Activated CD8-positive, alpha-beta memory T cell treated with anti-CD3 and anti-CD28 coated beads, Interleukin-2, amount 10 ng/mL, durations not matched to agents 7 days and 5 days (primary cell): ENCODE measurements at places on chromosomes 3 and 15.

GRCh38 chr3:171000281-171000680 is 26.2 kb downstream of the SLC2A2 start:
- no peak overlapping the region for H3K4me3 ChIP-seq
- H3K27me3 ChIP-seq, result no peaks in the 10 kb centered on the region
- H3K36me3 ChIP-seq, result no peaks in the 10 kb centered on the region
- H3K27ac ChIP-seq, result no peak overlapping the region
- no peaks in the 10 kb centered on the region for H3K4me1 ChIP-seq
- no peak for DNase-seq

GRCh38 chr3:152760024-152760563 is 74.8 kb upstream of the P2RY1 start:
- H3K27me3 ChIP-seq, result no peaks in the 10 kb centered on the region
- no peak overlapping the region for H3K27ac ChIP-seq
- DNase-seq, result no peak
- H3K4me3 ChIP-seq, result no peak overlapping the region

- H3K4me1 ChIP-seq, result peaks cover 29% of the 10 kb centered on the region
- no peaks in the 10 kb centered on the region for H3K27me3 ChIP-seq
- H3K36me3 ChIP-seq, result peaks cover 19% of the 10 kb centered on the region
Observed at GRCh38 chr3:120742198-120742848, at the start of the genes GTF2E1 and RABL3. GTF2E1 (plus strand) TSS chr3:120742744; CDS start chr3:120750553, 7,809 bp downstream. RABL3 (minus strand) TSS chr3:120742516; CDS start chr3:120742507, 9 bp downstream.

- peaks cover 2% of the 10 kb centered on the region for H3K4me1 ChIP-seq
- H3K27me3 ChIP-seq, result peaks cover 68% of the 10 kb centered on the region
- H3K27ac ChIP-seq, result no peak within 1 kb of the TSS
- H3K4me3 ChIP-seq, result peak within 1 kb of the TSS; percentile 59
Observed at GRCh38 chr3:133895208-133896001, at the start of gene RAB6B. RAB6B (minus strand) TSS chr3:133895882; CDS start chr3:133895466, 416 bp downstream.

- peaks cover 2% of the 10 kb centered on the region for H3K27me3 ChIP-seq
- DNase-seq, result no peak
- no peak overlapping the region for H3K4me3 ChIP-seq
- H3K36me3 ChIP-seq, result no peaks in the 10 kb centered on the region
- no peak overlapping the region for H3K27ac ChIP-seq
Observed at GRCh38 chr3:66762916-66763693, 235.0 kb upstream of the KBTBD8 start.

GRCh38 chr15:72796515-72797337 is 13.2 kb upstream of the ADPGK start:
- peak; percentile 46 for DNase-seq
- H3K27ac ChIP-seq, result peak overlapping the region; percentile 73
- peaks cover 25% of the 10 kb centered on the region for H3K4me1 ChIP-seq
- peaks cover 2% of the 10 kb centered on the region for H3K36me3 ChIP-seq
- peaks cover 19% of the 10 kb centered on the region for H3K27me3 ChIP-seq

DNA sequence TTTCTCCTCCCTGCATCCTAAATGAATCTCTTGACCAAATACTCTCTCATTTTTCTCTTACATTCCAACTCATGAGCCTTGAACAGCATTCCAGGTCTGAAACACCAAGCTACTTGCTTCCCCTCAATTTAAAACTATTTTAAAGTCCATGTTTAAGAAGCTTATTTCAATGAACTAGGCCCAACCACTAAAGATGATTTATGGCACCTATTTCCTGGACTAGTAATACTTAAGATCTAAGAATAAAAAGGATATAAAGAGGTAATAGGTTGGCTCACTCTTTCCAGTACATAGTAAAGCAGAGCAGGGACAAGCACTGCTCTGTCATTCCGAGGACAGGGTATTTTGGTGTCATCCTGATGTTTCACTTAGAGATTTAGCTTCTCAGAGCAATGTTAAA is 219.3 kb upstream of the TMCO5A start:
- no peaks in the 10 kb centered on the region for H3K27me3 ChIP-seq
- no peak for DNase-seq
- H3K4me1 ChIP-seq, result no peaks in the 10 kb centered on the region
- H3K36me3 ChIP-seq, result no peaks in the 10 kb centered on the region

DNA sequence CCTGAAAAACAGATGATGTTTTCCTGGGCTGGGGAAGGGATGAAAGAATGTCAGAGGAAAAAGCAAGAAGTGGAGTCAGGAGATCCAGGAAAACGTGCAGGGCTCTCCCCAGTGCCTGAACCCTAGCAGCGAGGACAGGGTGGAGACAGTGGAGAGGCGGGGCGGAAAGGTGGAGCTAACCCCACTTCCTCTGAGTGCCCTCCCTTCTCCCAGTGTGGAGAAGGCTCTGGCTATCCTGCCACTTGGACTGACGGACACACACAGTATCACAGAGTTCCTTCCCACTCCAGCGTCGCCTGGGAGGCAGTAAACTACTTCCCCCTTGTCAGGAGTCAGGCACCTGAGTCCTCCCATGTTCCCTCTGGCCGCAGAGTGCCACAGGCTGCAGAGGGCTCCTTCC is 125.3 kb upstream of the CHRNA7 start:
- DNase-seq, result no peak
- H3K27ac ChIP-seq, result no peak overlapping the region
- H3K36me3 ChIP-seq, result no peaks in the 10 kb centered on the region

- DNase-seq, result no peak
- no peak overlapping the region for H3K27ac ChIP-seq
Observed at GRCh38 chr15:100032358-100033085, 299.3 kb upstream of the LYSMD4 start.

DNA sequence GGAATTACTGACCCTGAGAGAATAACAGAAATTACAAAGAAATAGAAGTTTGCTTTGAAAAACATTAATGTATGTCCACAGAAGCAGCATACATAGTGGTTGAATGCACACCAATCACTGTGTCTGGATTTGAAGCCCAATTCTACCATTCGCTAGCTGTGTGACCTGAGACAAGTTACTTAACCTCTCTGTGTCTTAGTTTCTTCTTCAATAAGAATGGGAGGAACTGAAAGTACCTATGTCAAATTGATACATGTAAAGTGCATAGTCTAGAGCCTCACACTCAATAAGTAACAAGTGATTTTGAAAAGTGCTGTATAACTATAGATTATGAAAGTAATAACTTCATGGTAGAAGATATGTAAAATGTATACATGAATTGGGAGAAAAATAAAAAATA is 457.8 kb downstream of the FOXP1 start:
- peaks cover 12% of the 10 kb centered on the region for H3K36me3 ChIP-seq
- no peak overlapping the region for H3K4me3 ChIP-seq
- peaks cover 64% of the 10 kb centered on the region for H3K4me1 ChIP-seq
- no peaks in the 10 kb centered on the region for H3K27me3 ChIP-seq
- no peak for DNase-seq
- H3K27ac ChIP-seq, result no peak overlapping the region

DNA sequence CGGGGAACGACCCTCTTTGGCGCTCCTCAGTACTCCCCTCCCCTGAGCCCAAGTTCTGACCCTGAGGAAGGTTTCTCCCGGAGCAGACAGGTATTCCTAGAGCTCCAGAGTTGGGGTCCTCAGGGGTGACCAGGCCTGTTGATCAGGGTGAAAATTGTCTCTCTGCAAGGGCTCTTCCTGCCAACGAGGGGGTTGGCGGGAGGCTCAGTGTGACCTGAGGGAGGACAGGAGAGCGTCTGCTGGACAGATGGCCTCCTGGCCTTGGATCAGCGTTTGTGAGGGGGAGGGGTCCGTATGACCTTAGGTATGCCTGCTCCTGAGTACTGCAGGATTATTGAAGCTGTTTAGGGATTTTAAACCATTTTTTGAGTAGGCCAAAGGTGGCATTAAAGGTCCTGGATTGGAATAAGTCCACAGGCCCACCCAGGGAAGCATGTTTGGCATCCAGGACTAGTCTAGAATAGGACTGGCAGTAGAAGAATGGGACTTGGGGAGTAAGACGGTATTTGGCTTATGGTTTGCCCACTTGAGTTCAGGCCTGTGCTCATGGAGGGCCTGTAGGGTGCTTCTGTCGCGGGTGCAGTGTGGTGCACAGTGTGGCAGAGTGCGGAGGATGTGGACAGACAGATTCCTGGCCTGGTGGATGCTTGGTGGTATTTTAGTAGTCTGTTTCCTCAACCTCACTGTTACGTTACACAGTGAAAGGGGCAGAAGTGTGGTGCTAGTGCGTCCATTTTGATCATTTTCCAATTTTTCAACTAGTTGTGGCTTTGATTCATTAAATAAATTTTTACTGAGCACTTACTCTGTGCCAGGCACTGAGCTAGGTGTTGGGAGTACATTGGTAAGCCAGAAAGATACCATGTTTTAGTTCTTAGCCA is 959 bp downstream of the ZNF592 start:
- H3K4me3 ChIP-seq, result peak overlapping the region; percentile 93
- H3K27me3 ChIP-seq, result no peaks in the 10 kb centered on the region
- H3K4me1 ChIP-seq, result peaks cover 54% of the 10 kb centered on the region
- H3K36me3 ChIP-seq, result peaks cover 32% of the 10 kb centered on the region
- H3K27ac ChIP-seq, result peak overlapping the region; percentile 93

GRCh38 chr3:72446218-72447058 is 401.8 kb downstream of the SHQ1 start:
- peak within 1 kb of the TSS; percentile 98 for H3K27ac ChIP-seq
- peak within 1 kb of the TSS; percentile 99 for H3K4me3 ChIP-seq
- H3K27me3 ChIP-seq, result peaks cover 6% of the 10 kb centered on the region
- peaks cover 40% of the 10 kb centered on the region for H3K36me3 ChIP-seq

- H3K27me3 ChIP-seq, result no peaks in the 10 kb centered on the region
- H3K36me3 ChIP-seq, result no peaks in the 10 kb centered on the region
- H3K4me1 ChIP-seq, result no peaks in the 10 kb centered on the region
- no peak overlapping the region for H3K27ac ChIP-seq
- no peak for DNase-seq
Observed at GRCh38 chr3:171646357-171647133, 163.7 kb downstream of the PLD1 start.

GRCh38 chr15:80816936-80817335 is 37.8 kb downstream of the CEMIP start:
- no peaks in the 10 kb centered on the region for H3K4me1 ChIP-seq
- H3K4me3 ChIP-seq, result no peak overlapping the region
- H3K36me3 ChIP-seq, result no peaks in the 10 kb centered on the region
- H3K27me3 ChIP-seq, result peaks cover 22% of the 10 kb centered on the region

DNA sequence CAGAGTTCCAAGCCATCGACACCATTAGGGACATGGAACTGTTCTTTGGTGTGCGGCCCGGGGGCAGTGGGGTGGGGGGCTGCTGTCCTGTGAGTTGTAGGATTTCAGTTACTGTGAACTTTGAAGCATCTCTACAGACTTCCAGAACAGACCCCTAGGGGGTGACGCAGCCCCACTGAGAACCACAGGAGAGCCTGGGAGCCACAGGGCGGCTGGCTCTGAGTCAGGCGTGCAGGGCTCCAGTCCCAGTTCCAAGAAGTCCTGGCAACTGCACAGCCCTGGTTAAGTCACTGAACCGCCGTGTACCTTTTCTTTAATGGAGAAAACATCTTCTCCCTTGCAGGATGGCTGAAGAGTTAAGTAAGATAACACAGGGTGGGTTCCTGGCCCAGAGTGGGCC is 23.5 kb upstream of the LRTM1 start:
- no peaks in the 10 kb centered on the region for H3K27me3 ChIP-seq
- no peaks in the 10 kb centered on the region for H3K4me1 ChIP-seq
- H3K4me3 ChIP-seq, result no peak overlapping the region
